Fibroblast of skin of left biceps (primary cell): ENCODE measurements at places on chromosomes 6 and 20.

GRCh38 chr6:142700671-142701312, 244.2 kb downstream of the HIVEP2 start:
- no peak for DNase-seq

DNA sequence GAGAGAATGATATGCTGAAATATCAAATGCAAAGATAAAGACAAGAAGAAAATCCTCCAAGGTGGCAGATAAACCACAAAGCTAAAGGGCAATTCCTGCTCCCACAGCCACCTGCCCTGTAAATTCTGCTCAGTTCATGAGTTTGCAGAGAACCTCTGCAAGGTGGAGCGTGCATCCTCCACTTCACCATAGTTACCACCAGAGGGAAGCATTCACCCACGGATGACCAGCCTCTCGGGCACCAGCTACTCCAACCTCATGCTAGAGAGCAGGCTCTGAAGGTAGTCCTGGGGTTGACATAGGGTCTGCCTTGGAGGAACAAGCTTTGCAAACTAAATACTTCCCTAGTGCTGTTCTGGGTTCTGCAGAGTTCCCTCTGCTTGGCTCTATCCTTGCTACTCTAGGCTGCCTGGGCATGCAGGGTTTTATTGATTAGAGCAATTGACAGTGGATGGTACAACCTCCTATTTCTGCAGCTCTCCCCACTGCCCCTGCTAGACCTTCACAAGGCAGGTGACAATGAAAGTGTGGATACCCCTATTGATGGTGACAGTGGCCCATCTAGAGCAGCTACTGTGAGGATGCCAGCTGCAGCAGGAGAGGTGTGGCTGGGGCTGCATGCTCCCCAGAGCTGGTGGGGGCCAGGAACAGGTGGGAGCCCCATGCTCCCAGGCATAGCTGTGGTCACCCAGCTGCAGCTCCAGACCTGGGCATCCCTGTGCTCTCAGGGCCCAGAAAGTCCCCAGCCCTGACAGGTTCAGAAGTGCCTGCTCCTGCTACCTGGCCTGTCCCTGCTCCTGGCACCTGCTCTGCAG, 51.1 kb downstream of the GGTLC1 start:
- DNase-seq = peak; percentile 1

- no peak for DNase-seq
These were observed 76.7 kb upstream of the FABP7 start for GRCh38 chr6:122702841-122703240.

GRCh38 chr6:128339635-128340450, 180.6 kb downstream of the PTPRK start:
- no peak for DNase-seq

GRCh38 chr6:100335991-100336390, 128.7 kb downstream of the SIM1 start:
- DNase-seq = peak; percentile 77

DNA sequence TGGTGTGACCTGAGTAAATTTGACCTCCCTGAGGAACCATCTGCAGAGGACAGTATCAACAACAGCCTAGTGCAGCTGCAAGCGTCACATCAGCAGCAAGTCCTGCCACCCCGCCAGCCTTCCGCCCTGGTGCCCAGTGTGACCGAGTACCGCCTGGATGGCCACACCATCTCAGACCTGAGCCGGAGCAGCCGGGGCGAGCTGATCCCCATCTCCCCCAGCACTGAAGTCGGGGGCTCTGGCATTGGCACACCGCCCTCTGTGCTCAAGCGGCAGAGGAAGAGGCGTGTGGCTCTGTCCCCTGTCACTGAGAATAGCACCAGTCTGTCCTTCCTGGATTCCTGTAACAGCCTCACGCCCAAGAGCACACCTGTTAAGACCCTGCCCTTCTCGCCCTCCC, 24.3 kb downstream of the GTSF1L start:
- DNase-seq = no peak

- DNase-seq = no peak
These were observed 997 bp upstream of the FBXO30 start for GRCh38 chr6:145815309-145816274.

GRCh38 chr6:44007818-44008621, 119.2 kb downstream of the MRPL14 start:
- no peak for DNase-seq

DNA sequence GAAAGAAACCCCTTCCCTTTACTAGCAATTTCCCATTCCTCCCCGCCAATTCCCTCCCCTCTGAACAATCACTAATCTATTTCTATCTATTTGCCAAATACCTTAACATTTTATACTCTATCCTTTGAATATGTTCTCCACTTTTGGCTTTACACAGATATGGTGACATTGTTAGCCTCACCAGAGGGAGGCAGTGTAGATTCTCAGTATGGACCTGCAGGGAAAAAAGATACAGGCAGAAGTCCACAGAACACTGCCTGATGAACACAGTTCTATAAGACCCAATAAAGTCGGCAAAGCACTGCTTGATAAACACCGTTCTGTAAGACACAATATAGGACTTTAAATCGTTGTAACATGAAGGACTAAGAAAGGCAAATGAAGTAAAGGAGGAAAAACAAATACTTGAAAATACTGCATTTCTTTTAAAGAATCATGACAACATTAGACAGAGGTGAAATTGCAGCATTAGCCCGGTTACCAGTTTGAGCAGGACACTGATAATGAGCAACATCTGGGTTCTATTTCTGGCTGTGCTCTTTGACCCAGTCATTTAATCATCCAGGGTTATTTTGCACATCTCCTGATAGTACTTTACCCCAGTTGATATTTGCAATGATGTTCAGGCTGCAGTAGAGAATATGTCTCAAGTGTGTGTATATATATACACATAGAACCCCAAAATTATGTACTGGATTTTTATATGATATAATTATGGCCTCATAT, 296.8 kb downstream of the UTRN start:
- DNase-seq = no peak

- DNase-seq = no peak
These were observed 590.0 kb upstream of the NOX3 start for GRCh38 chr6:156045401-156046267.

GRCh38 chr6:132830334-132830751, 16.0 kb downstream of the RPS12 start:
- DNase-seq = no peak

DNA sequence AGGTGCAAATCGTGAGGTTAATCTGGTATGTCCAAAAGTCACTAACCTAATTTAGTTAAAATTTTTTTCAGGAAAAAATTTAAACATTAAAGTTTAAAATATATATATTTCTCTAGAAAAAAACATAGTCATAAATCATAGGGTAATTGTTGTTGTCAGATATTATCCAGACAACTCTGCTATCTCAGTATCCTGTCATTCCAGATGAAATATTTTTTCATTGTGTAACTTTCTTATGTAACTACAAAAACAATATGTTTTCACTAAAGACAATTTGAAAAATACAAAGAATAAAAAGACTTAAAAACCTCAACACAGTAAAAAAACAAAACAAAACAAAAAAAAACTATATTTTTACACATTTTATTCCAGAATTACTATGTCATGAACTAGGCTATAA, 57.6 kb downstream of the TENT5A start:
- DNase-seq = no peak

DNA sequence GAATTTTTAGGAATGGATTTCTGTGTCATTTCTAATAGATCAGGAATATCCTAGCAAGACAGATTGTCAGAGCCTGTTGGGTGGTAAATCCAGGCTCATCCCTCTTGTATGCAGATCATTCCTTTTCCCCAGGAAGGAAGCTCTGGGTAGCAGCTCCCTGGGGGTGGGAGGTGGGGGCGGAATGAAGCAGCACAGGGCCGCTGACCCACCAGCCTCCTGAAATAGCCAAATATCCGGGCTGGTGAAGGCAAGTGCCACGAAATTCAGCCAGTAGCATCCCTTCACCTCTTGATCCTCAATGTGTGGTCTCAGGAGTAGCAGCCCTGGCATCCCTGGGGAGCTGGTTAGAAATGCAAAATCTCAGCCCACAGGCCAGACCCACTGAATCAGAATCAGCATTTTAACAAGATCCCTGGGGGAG, 256.9 kb downstream of the LRFN2 start:
- no peak for DNase-seq

DNA sequence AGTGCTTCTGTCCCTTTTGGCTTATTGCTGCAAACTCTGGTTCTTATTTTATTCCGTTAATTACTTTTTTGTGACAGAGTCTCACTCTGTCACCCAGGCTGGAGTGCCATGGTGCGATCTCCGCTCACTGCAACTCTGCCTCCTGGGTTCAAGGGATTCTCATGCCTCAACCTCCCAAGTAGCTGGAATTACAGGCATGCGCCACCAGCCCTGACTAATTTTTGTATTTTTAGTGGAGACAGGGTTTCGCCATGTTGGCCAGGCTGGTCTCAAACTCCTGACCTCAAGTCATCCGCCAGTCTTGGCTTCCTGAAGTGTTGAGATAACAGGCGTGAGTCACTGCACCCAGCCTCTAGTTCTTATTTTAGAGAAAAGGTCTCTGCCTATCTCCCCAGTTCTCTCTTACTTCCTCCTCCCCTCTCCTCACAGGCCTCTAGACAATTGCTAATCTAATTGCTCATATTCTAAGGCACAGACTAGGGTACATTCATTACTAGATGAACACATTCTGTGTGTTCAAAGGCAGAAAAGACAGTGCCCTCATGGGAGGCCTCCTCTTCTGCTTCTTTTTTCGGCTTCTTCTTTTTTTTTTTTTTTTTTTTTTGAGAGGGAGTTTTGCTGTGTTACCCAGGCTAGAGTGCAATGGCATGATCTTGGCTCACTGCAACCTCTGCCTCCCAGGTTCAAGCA, 27.0 kb downstream of the EDEM2 start:
- no peak for DNase-seq

DNA sequence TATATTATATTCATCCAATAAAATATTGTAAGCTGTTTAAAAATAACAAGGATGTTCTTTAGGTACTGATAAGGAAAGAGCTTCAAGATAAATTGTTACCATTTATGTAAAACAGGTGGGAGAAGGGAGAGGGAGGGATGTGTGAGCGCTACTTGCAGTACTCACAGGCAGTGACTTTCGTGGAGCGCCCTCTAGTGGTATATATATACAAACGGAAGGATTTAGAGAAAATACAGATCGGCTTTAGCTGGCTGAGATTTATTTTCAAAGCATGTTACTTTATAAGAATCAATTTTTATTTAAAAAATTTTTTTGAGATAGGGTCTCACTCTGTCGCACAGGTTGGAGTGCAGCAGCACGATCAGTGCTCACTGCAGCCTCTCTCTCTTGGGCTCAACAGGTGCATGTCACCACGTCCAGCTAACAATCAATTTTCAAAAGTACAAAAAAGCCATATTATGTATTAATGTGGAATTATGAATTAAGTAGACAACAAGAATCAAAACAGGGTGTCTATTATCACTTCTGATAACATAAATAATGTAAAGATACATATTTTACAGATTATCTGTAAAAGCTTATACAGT, 3.3 kb upstream of the MOG start:
- DNase-seq = no peak

GRCh38 chr6:149366267-149366921, 33.7 kb upstream of the SUMO4 start:
- DNase-seq = no peak

GRCh38 chr6:31664790-31665500, at the start of gene GPANK1:
Gene GPANK1, minus strand, starts transcription at chr6:31664997. Its CDS starts 519 bp downstream, at chr6:31664478.
- DNase-seq = peak; percentile 88

- no peak for DNase-seq
These were observed 67.9 kb upstream of the THBS2 start for GRCh38 chr6:169321546-169321945.

GRCh38 chr6:46129629-46130511, at the start of gene ENPP4:
Gene ENPP4, plus strand, starts transcription at chr6:46129989. Its CDS starts 9,595 bp downstream, at chr6:46139584.
- peak; percentile 24 for DNase-seq

DNA sequence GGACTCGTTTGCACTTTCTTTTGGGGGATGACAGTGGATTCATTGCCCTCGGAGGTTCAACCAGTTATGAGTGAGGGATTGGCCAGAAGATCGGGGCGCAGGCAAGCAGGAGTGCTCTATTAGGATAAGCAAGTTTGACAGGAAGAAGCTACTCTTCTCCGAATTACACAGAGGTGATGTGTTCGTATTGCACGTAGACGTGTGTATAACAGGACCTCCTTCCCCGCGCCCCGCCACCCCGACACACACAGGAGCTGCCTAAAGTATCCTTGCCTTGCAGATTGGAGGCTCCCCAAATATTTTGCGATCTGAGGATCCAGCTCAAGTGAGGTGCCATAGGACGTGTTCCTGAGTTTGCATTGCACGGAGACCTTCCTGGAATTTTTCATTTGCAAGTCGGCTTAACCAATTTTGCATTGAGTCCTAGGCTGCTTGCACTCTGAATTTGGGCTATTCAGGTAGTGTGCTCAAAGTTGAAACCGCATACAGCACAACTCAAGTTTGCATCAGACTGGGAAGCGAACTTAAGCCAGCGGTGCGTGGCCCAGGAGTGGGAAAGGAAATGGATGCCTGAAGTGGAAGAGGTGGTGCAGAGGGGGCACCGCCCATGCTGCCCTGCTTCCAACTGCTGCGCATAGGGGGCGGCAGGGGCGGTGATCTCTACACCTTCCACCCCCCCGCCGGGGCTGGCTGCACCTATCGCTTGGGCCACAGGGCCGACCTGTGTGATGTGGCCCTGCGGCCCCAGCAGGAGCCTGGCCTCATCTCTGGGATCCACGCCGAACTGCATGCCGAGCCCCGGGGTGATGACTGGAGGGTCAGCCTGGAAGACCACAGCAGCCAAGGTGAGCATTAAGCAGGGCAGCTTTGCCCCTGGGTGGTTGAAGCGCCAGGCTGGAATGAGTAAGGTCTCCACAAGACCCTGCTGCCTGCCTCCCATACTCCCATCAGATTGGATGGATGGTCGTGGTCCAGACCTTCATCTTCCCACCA, 770 bp downstream of the TCF19 start:
- no peak for DNase-seq

DNA sequence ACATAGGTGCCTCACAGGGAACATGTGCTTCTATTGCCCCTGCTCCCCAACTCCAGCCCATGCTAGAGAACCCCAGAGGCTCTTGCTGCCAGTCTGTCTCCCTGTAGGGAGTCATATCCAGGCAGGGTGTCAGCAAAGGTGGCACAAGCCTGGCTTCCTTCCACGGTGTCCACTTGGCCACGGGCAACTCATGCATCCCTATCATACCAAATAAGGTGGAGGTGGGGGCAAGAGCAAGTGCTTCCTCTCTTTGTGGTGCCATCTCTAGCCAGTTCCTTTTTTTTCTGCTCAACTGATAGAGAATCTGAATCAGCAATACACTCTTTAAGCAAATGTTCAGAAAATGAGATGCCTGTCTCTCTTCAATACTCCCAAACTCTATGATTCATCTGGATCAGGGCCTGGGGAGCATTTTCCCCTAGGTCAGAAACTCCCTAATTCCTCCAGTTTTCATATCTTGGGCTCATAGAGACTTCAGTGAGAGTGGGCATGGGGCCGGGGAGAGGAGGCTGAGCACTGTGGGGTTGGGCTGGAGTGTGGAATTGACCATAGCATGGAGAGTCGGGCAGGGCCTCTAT, 105.1 kb upstream of the GPR6 start:
- DNase-seq = no peak

DNA sequence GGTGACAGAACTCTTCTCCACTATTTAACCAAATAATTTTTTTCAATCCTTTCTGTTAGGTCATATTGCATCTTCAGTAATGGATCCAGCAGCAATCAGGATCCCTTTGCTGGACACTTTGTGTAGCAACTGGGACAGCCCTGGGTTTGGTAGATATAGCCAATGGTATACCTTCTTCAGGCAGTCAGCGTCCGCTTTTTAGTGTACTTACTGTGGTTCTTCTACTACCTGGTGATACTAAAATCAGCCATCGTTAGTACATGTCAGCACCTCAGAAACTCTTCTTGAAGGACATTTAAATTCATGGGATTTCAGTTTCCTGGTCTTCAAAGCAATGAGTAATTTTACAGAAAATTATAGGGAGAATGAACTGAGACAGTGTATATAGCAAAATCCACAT, 93.5 kb downstream of the ADGRG6 start:
- no peak for DNase-seq
